ENCODE measurements at places on chromosomes 2 and 18.

DNA sequence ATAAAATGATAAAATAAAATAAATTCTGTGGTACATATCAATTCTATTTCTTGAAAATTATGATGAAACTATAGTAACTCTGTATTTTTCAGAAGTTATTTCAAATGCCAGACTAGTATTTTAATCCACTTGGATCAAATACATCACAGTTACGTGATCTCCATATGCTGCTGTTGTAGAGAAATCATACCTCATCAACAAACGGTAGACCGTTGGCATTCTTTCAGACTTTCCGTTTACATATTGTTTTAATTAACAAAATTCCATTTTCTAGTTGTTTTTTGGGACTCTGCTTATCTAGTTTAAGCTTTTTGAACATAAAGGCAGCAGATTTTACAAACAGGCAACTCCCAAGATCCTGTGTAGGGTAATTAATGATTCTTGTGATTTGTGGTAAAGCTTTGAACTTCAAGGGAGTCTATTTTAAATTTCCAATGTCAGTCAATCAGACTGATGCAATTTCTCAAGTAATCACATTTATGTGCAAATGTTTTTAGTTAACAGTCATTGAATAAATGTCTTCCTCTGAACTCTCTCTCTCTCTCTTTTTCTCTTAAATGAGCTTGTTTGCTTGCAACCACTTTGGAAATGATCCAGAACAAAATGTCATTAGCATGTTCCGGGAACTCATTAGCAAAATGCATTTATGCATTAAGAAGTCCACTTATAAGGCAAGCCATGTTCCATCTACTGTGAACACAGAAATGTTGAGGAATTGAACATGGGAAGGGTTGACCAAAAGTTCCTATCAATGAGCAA is 31.8 kb downstream of the NYAP2 start:
- DNase-seq: peak; percentile 2

DNA sequence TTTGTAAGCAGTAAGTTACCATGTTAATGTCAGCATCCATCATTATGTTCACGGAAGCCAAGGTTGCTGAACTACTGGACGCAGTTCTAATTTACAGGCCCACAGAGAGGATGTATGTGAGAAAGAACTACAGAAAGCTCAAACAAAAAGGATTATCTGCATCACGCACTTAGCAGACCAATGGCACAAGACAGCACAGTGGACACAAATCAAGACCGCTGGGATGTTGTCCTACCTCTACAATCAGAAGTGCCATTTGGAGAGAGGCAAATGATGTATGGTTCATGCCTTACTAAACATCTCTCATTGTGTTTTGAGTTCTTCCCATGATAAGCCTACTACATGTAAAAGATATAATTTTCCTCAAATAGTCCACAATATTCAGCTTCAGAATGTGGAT is 330.7 kb upstream of the CHAC2 start:
- DNase-seq: no peak

- no peak for DNase-seq
Measured at GRCh38 chr2:25036221-25036559, 5.7 kb upstream of the EFR3B start.

GRCh38 chr18:33560686-33561370 is 17.2 kb upstream of the ASXL3 start:
- peak; percentile 32 for DNase-seq

GRCh38 chr2:68975844-68976243 is 1.4 kb downstream of the GKN1 start:
- DNase-seq: no peak

- no peak for DNase-seq
Measured at GRCh38 chr18:677145-677544, 19.7 kb downstream of the TYMS start.

- no peak for DNase-seq
Measured at GRCh38 chr18:31451625-31452024, 4.1 kb downstream of the DSG3 start.

GRCh38 chr2:232888099-232888836 is 18.2 kb downstream of the SNORC start:
- no peak for DNase-seq

DNA sequence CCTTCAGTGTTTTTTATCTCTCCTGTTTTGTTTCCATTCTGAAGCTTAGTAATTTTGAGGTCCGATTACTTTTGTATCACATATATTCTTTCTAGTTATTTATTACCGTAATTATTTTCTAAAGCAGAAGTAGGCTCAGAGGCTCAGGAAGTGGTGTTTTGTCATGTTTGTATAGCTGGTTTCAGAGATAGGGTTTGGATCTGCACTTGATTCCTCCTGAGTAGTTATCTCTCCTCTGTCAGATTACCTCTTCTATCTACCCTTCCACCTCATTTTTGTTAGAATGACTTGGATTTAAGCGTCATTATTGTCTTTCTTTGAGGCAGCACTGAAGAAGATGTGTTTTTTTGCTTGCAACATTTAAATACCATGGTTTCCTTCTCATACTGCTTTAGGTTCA is 95.4 kb downstream of the MTA3 start:
- no peak for DNase-seq

DNA sequence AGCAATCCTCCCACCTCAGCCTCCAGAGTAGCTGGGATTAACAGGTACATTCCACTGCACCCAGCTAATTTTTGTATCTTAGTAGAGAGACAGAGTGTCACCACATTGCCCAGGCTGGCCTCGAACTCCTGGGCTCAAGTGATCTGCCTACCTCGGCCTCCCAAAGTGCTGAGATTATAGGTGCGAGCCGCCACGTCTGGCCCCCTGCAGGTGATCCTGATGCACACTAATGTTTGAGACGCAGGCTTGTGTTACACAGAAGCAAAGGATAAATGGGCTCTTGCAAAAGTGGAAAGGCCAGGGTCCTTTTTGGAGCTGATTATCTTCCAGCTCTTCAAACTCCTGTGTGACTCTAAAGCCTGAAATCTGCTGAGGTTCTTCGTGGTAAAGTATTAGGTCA is 84.2 kb downstream of the TGFA start:
- no peak for DNase-seq

- no peak for DNase-seq
Measured at GRCh38 chr2:75233965-75234364, 34.6 kb upstream of the TACR1 start.

DNA sequence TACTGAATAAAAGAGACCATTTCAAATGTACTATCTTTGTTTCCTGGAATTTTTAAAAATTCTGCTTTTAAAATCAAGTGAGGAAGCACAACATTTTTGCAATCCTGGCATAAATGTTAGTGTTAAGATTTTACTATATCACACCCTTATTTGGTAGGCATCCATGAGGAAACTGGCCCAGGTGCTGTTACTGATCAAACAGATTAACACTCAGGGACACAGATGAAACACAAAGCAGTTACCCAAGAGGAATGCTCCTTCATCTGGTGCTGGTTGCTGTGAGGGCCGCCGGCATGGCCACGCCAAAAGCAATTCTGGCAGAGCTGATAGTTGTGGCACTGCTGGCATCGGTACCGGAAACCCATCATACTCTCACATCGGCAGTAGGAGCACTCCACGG is 96.8 kb downstream of the DTNB start:
- no peak for DNase-seq

- no peak for DNase-seq
Measured at GRCh38 chr2:118987886-118988285, 45.9 kb downstream of the MARCO start.

GRCh38 chr2:132656266-132656975 is 13.6 kb downstream of the LYPD1 start:
- DNase-seq: no peak
